ENCODE measurements at places on chromosomes 11 and 22.

- no peak for DNase-seq
Measured at GRCh38 chr11:124519850-124520549, 23.5 kb downstream of the OR8B12 start.

DNA sequence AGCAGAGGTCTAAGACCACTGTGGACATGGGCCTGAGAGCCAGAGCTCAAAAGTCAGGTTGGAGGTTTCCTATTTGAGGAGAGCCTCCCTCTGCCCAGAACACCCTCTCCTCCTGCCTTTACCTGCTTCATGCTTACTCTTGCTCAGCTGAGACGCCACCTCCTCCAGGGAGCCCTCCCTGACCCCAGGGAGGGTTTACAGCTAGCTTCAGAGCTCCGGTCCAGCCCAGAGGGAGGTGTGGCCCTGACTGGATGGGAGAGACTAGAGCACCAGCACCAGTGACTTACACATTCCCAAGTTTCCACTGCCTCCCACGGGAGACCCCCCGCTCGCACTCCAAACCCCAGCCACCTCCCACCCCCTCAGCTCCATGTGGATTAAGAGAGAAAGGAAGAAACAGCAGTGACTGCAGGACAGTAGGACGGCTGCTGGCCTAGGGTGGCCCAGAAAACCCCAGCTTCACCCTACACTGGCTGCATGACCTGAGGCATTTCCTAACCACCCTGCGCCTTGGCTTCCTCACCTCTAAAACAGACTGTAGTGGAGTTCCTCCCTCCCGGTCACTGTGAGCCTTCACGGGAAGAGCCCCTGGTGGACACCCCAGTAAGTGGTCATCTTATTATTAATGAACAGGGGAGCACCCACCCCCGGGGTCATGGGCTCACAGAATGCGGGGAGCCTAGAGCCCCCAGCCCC, 24.5 kb upstream of the PDGFB start:
- no peak for DNase-seq

GRCh38 chr11:122931510-122931909, 49.0 kb downstream of the JHY start:
- no peak for DNase-seq

DNA sequence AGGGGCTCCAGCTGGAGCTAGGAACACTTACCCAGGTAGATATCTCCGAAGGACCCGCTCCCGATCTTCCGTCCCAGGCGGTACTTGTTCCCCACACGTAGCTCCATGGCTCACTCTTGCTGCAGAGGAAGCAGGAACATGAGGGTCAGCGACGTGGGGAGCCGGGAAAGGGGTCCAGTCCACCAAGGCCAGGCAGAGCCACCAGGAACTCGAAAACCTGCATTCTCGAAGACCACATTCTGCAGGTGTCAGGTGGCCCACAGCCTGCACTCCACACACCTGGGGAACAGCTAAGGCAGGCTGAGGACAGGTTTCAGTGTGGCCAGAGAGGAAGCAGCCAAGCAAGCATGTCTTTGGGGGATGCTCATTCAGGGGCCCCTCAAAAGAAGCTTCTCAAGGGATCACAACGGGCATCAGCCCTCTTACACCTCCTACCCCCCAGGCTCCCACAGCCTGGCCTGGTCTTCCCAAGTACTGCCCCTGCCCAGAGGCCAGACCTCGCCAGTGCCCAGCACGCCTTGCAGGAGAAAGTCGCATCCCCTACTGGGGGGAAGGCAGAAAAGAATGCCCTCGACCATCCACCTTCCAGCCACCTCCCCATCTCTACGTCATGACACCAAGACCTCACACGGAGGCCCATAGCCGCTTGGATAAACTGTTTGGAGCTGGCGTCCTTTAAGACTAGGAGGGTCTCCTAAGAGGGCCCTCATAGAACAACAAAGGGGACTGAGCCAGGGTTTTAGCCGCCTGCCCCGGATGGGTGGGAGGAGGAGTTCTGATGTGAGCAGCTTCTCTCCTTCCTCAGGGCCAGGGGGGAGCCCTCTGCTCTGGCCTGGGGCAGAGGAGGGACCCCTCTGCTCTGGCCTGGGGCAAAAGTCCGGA, 2.9 kb downstream of the CSNK1E start:
- DNase-seq: no peak

DNA sequence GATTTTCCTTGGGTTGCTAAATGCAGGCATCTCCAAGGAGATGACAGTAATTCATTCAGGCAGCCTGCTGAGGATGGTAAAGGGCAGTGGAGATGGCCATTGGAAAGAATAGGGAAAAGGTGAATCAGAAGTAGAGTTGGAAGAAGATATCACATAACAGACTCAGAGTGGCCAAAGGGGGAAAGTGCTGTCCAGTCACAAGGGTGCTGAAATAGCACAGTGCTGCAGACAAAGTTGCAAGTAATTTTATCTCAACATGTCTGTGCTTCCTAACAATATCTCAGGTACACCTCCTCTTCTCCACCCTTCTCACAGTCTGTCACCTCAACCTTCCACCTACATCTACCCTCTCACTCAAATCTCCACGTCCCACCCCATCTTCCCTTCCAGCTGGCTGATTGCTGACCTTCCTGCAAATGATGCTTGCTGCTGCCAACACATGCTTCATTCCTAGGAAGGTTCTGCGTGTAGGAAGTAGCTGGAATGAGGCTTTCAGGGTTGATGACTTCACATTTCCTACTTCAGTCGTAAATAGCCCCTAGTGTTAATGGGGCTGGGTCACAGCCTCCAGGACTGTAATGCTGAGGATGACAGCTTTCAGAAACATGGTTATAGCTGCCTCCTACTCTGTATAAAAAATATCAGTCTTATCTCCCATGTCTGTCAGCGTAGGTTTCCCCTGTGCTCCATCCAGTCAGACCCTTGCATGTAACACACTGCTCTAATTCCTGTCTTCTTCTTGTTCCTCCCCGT, 123.9 kb downstream of the CTNND1 start:
- DNase-seq: no peak

- no peak for DNase-seq
Measured at GRCh38 chr22:48719978-48720661, 1107.6 kb downstream of the BRD1 start.

GRCh38 chr11:29518389-29519174, 498.2 kb downstream of the KCNA4 start:
- DNase-seq: no peak

DNA sequence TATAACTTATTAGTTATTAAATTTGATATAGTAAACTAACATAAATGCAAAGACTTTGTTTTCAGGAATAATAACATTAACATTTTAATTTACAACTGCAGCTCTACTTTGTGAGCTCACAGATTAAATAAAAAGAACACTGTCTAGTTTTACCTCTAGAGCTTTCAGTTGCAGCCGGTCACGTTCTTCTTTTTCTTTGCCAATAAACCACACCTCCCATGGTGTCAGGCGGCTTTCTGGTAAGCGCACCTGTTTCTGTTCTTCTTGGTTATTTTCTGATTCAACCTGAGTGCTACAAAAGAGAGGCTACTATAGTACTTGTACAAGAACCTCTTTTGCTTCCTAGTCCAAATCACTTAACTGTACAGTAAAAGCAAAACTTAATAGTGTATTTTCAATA, 5.8 kb downstream of the CCDC34 start:
- no peak for DNase-seq

- DNase-seq: no peak
Measured at GRCh38 chr22:28674121-28674563, 5.5 kb downstream of the TTC28 start.

GRCh38 chr11:113405724-113406478, 18.3 kb downstream of the ANKK1 start:
- no peak for DNase-seq

DNA sequence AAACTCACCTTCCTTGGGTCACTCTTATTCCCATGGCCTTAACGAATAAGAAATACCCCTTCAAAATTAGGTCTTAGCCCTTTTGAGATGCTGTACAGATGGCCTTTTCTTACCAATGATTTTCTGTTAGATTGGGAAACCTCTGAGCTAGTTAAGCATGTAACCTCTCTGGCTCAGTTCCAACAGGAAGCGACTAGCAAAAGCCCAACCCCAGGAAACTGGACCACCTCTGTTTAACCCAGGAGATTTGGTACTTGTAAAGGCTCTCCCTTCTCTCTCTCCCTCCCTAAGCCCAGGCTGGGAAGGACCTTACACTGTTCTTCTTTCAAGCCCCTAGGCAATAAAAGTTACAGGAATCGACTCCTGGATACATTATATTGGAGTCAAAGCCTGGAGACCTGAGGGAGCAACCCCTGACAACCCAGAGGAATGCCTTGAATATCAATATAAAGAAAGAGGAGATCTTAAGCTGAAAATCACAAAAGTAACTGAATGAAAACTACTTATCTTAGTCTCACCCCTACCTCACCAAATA, 11.7 kb downstream of the APIP start:
- DNase-seq: no peak

GRCh38 chr11:131195661-131196517, 174.5 kb upstream of the NTM start:
- DNase-seq: no peak

- no peak for DNase-seq
Measured at GRCh38 chr11:127815331-127815730, 772.0 kb downstream of the ETS1 start.
